ENCODE measurements at places on chromosomes 3 and 15.
A peak's percentile ranks its signal among the peaks of the same experiment; 100 is the strongest.

DNA sequence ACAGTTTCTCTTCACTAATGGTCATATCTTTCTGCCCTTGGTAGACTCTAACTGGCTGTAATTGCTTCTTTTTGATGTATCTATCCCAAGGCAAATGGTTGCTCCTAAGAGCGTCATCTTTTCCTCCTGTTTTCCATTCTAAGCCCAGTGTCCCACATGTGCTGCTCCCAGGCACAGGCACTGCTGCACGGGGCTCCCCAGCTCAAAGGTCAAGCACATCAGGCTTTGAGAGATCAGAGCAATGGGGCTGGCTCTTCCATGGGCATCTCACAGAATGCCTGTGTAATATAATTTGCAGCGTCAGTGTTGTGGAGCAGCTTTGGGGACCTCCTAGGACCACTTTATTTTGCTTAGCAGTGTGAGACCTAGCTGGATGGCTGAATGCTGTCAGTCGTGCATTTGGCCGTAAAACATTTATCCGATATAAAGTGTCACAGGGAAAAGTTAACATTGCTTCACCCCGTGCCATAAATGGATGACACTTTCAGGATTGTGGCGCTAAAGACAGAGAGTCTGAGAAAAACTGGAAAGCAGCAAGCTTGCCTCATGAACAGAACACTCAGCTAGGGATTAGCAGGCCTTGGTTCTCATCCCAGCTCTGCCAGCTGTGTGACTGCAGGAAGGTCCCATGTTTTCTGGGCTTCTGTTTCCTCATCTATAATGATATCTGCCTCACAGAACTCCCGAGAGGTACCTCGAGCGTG, 277.5 kb upstream of the TBL1XR1 start:
- no peak for DNase-seq

- DNase-seq, result no peak
Observed at GRCh38 chr3:106088304-106088703, 219.5 kb upstream of the CBLB start.

DNA sequence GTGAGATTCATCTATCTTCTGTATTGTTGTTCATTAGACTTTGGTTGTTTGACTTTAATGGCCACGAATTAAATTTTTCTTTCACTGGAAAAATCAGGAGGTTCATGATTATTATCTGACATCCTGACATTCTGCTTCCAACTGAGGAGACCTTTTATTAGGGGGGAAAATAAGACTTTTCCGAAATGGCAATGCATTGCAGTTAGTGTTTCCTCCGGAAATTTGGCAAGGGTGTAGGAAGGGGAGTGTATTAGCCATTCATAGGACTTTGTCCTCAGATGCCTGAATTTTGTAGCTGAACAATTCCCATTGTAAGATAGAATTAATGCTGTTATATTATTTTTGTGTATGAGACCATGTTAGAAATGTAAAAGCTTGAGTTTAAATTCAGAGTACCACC, 450.6 kb upstream of the TGFBR2 start:
- DNase-seq, result no peak

DNA sequence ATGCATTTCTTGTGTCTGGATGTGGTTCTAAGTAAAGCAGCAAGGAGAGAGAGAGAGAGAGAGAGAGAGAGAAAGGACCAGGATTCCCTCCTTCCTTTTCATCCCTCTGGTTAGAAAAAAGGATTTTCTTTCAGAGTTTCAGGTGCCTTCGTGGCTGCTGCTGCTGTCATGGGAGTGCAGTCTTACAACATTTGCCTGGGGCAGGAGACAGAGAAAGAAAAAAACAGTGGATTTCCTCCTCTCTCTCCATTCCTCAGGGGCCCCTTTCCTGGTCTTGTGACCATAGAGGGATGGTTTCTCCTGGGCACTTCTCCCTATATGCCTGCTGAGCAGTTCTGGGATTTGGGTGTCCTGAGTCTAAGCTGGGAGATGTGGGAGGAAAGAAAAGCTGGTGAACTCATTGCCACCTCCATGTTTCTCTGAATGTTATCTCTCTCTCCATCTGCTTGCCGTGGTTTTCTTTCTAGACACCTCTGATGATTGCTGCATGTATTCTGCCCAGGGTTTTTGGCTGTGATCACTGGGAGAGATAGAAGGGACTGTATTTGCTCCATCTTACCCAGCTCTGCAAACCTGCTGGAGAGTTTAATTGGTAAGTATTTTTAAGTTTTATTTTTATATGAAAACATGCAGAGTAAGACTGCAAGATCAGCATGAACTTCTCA, 142.4 kb upstream of the RGMA start:
- DNase-seq, result no peak

GRCh38 chr15:72047020-72047419, 70.9 kb downstream of the MYO9A start:
- DNase-seq, result no peak

GRCh38 chr15:81338170-81339007, 14.4 kb upstream of the STARD5 start:
- DNase-seq, result no peak

DNA sequence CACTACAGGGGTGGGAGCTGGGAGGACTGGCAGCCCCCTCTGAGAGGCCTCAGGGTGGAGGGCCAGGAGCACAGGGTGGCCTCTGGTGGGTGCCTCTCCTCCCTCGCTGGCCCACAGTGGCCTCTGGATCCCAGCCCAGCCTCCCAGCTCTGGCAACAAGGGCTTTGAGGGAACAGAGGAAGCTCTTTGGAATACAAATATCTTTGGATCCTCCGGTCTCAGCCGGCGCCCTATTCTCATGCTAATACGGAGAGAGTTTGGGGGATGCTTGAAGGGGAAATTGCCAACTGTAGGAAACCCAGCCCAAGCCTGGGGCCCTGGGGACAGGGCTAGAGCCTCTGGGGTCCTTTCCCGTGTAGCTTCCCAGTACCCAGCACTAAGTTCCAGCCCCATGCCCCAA, 33.4 kb upstream of the INSYN1 start:
- DNase-seq, result no peak

- DNase-seq, result peak; percentile 43
Observed at GRCh38 chr3:32249184-32249782, 10.8 kb downstream of the CMTM8 start.

- DNase-seq, result no peak
Observed at GRCh38 chr3:85758442-85758841, 799.7 kb downstream of the CADM2 start.

DNA sequence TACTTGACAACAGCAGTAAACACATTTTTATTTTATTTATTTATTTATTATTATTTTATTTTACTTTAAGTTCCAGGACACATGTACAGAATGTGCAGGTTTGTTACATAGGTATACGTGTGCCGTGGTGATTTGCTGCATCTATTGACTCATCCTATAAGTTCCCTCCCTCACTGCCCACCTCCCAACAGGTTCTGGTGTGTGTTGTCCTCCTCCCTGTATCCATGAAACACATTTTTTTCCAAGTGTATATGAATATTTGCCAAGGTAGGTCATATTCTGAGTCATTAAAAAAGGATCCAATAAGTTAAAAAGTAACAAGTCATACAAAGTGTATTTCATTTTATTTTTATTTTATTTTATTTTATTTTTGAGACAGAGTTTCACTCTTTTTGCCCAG, 567.3 kb upstream of the KCNMB2 start:
- DNase-seq, result no peak

DNA sequence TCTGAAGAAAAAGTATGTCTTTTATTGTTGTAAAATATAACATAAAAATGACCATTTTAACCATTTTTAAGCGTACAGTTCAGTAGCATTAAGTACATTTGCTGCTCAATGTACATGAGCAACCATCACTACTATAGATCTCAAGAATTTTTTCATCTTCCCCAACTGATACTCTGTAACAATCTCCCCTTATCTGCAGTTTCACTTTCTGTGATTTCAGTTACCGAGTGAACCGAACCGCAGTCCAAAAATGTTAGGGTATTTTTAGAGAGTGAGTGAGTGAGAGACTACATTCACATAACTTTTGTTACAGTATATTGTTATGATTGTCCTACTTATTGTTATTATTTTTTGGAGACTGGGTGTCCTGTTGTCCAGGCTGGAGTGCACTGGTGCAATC, 9.0 kb upstream of the SLC25A26 start:
- DNase-seq, result no peak

- no peak for DNase-seq
Observed at GRCh38 chr15:97425596-97425995, 534.9 kb upstream of the ARRDC4 start.

DNA sequence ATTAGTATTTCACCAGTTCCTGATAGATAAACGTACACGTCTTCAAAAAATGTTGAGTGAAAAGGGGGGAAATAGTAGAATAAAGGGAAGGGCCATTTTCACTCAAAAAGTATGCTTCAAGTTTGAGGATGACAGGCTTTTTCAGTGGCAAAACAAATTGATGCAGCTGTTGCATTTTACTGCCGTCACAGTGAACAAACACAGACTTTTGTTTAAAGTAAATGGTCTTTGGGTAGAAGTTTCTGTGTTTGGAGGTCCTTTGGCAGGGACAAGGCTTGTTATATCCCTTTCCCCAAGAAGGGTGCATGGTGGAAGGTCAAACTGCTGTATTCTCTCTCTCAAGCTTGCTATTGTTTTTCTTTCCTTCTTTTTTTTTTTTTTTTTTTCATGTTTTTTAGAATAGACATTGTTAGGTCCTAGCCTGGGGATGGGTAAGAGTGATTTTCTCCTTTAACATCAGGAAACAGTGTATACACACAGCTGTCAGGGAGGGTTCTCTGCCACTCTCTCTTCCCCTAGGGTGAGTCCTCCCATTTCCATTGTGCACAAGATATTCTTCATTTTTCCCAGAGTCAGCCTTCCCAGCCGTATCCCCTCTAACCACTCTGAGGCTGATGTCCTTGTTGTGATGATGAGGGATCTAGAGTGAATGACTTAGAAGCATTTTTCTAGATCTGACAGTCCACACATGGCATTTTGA, 6.6 kb upstream of the SUCNR1 start:
- no peak for DNase-seq

DNA sequence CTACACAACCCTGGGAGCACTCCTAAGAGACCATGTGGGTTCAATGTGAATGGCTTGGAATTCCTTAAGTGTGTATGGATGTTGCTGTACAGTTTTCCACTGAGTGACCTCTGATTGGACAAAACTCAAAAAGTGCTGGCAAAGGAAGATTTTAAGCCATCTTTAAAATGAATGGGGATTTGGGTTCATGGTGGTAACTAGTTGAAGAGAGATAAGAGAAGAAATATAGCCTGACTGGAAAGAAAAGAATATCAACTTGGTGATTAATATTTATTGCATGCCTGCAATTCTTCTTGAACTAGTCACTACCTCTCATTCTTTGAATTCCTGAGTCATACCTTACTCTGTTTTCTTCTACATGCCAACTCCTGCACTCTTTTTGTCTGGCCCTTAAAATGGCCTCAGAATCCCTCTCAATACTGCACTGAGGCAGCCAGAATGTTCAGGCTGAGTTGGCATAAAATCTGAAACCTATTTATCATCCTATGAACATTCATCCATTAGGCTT, 124.7 kb downstream of the RPL22L1 start:
- no peak for DNase-seq

DNA sequence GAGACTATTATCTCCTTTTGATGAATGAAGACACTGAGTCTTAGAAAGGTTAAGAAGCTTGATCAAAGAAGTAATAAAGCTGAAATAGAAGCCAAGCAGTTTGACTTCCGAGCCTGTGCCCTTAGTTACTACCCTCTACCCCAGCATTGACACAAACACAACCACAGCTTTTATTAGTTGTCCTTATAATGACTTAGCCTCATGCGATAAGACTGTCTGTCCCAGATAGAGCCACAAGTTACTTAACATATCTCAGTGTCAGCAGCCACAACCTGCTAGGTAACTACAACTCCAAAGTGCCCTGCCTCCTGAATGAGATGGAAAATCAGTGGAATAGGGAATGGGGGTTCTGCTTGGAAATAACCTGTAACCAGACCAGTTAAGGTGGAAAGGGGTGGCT, 781.6 kb upstream of the CFAP20DC start:
- no peak for DNase-seq

GRCh38 chr3:187804745-187805121, 59.5 kb upstream of the BCL6 start:
- DNase-seq, result no peak

DNA sequence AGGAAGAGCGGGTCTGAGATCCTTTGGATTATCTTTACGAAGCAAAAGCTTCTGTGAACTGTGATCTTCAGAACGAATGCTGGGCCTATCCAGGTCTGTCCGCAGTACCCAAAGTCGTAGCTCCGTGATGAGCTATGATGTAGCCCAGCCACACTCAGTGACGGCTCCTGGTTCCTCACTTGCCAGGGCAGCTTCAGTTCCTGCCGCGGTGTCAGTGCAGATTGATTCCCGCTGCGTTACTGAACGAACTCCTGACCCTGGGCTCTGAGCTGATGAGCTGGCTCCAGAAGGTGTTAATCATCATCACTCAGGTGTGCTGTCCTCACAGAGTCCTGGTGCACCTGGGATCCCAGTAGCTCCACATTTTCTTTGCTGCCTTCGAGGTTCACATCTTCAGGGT, 45.0 kb downstream of the TMEM44 start:
- DNase-seq, result no peak

DNA sequence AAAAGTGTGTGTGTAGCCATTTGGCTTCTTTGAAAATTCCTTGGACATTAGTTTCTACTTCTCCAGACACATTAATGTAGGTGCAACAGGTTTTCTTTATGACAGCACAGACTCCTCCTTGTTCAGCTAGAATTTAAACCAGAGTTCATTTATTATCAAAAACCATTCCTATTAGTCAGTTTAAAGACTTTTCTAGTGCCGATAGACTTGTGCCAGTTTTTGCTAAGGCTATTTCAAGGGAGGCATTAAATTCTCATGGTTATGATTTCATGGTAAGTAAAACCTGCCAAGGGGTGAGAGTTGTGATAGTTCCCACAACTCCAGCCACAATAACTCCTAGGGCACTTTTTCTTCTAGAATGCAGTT, 20.6 kb upstream of the SENP7 start:
- no peak for DNase-seq

GRCh38 chr3:7241584-7242302, 380.8 kb downstream of the GRM7 start:
- no peak for DNase-seq

- DNase-seq, result no peak
Observed at GRCh38 chr3:72535772-72536171, 312.5 kb downstream of the SHQ1 start.

Measured in Panc1 (cell line).